ENCODE measurements at places on chromosomes 6 and 20. TPM values are rescaled to one million over a fixed set of nuclear protein-coding genes. Genes with fewer than 3 reads are reported as not detected.

KIAA0408 gene
- 13.8 TPM for total RNA-seq

B3GAT2 gene
- total RNA-seq, result not detected

SLC4A11 gene
- total RNA-seq, result 2.0 TPM

GGTLC1 gene
- not detected for total RNA-seq

JPH2 gene
- total RNA-seq, result 0.42 TPM

FKBP1C gene
- not detected for total RNA-seq

BMP6 gene
- 0.21 TPM for total RNA-seq

GSTA3 gene
- not detected for total RNA-seq
